ENCODE measurements at places on chromosomes 4 and X.

DNA sequence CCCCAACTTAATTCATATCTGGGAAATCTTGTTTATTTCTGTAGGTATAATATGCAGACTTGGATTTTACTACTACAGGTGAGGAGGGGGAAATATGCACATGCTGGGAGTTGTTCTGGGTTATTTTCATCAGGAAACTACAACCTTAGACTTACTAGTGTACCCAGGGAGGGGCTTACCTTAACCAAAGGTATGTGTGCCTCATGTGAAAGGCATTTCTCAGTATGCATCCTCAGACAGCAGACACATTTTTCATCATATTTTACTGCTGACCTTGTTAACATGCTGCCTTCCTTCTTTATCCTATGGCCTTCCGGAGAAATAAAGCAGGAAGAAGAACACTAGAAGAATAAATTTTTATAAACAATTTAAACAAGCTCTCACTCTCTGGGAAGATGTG lies 214.9 kb downstream of the SPANXN4 start:
- no peak for DNase-seq

- DNase-seq, result no peak
Measured at GRCh38 chr4:11537846-11538245, 109.2 kb upstream of the HS3ST1 start.

GRCh38 chr4:33349376-33349775 lies 2629.2 kb downstream of the PCDH7 start:
- no peak for DNase-seq

GRCh38 chr4:168699224-168699878 lies 202.5 kb downstream of the PALLD start:
- DNase-seq, result no peak

DNA sequence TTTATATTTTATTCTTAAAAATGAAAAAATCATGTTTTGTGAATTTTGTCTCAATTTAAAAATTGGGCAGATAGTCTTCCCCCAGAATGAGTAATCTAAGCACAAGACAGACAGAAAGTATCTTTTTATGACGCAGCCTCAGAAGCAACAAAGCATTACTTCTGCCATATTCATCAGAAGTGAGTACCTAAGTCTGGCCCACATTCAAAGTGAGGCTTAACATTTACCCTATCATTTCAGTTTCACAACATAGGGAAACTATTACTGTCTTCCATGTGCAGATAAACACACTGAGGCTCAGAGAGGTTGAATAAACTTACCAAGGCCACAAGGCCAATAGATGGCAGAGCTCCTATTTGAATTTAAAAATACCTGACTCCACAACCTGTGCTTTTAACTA lies 4.4 kb upstream of the PRDX4 start:
- DNase-seq, result no peak

DNA sequence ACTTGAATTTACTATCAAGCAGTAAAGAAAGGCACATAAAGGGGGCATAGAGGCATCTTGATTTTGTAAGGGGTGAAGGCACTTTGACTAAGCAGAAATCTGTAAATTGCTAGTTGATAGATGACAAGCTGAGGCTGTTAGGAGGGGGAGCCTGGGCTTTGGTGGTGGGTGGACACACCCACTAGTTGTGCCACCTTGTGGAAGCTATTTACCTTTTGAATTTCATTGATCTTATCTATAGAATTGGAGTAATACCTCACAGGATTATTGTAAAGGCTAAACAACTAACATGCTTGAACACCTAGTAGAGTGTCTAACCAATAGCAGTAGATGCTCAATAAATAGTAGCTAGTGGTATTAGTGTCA lies 142.8 kb upstream of the KCNIP4 start:
- DNase-seq, result no peak
